ENCODE measurements at places on chromosomes 6 and 20. TPM values are rescaled to one million over a fixed set of nuclear protein-coding genes. Genes with fewer than 3 reads are reported as not detected.

GRCh38 chr20:37535443-37536132 is 7.9 kb upstream of the BLCAP start:
- no peak for DNase-seq

The BPIFB4 gene
- not detected for total RNA-seq

The IL17A gene
- total RNA-seq, result not detected

GRCh38 chr6:26455357-26455970 is 2.3 kb upstream of the BTN2A1 start:
- DNase-seq, result no peak

GRCh38 chr6:37142050-37142614 is 27.8 kb upstream of the PIM1 start:
- DNase-seq, result no peak

DNA sequence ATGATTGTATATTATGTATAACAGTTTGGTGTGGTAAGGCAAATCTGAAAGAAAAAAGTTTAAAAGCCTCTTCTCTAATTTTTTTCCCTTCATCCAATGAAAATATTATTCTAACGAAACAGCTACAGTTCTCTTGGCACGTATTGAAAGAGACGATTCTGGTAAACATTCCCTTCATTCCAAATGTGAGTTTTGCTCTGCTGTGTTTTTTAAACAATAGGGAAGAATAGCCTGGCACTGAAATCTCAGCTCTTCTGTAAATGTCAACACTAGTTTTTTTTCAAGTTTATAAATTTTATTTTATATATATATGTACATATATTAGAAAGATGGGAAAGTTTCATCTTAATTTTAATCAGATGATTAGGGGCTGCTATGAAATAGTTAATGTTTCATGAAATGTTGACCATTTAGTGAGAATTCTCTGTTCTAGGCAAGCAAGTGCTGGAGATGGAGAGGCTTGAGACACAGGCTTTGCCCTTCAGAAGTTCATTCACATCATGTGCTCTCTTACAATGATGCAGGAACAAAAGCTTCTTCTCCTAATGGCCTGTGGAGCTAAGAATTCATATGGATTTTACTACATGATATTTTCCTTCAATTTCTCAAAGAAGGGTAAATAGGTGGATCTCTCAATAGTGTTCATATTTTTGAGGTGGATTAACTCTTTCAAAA is 4.1 kb downstream of the PAQR8 start:
- DNase-seq, result no peak

DNA sequence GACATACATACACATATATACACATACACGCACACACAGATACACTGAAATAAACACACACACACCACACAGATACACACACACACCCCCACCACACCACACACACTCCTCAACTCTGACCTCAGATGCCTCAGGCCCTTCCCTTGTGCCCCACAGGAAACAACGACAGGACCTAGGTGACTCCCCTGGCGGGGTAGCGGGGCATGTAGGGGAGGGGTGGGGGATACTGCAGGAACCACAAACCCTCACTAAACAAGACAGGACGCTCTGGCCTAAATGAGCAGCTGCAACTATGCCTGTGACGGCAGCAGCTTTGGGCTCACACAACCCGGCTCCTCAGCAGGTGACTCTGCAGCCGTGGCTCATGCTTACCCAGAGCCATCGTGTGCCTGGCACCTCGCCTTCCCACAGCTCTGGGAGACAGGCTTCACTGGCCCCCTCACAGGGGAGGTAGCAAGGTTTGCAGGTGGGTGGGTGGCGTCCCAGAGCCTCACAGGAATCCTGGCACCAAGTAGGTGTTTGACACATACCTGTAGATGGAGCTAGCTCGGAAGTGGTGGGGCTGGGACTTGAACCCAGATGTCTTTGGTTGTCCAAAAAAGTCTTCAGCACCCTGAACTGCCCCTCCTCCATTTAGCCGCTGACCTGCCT is 100.8 kb downstream of the GRM4 start:
- DNase-seq, result no peak

The CST1 gene
- 28.7 TPM for total RNA-seq

The RIPPLY2 gene
- total RNA-seq, result not detected

DNA sequence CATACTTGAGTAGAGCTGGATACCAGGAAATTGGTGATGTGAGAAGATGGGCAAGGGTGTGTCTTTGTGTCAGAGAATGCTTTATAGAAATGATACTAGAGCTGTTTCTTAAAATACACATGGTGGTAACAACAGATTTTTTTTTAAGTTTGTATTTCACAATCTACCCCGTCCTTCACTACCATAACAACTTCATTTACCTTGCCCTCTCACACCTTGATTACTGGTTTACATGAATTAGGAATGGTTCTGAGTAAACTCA is 45.4 kb downstream of the RARS2 start:
- DNase-seq, result no peak

DNA sequence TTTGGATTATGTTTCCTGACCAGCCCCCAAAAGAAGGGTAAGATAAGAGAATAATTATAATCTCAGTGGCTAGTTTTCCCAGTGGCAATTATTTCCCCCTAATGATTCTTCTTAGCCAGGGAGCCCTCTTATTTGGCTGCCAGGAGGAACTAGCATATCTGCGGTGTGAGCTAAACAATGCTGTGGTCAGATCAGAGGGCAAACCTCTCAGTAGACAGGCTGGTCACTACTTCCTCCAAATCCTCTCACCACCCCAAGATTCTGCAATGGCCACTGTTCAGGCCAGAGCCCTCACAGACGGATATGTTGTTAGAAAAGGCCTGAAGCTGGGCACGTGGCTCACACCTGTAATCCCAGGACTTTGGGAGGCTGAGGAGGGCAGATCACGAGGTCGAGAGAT is 273.4 kb upstream of the SASH1 start:
- DNase-seq, result peak; percentile 18

DNA sequence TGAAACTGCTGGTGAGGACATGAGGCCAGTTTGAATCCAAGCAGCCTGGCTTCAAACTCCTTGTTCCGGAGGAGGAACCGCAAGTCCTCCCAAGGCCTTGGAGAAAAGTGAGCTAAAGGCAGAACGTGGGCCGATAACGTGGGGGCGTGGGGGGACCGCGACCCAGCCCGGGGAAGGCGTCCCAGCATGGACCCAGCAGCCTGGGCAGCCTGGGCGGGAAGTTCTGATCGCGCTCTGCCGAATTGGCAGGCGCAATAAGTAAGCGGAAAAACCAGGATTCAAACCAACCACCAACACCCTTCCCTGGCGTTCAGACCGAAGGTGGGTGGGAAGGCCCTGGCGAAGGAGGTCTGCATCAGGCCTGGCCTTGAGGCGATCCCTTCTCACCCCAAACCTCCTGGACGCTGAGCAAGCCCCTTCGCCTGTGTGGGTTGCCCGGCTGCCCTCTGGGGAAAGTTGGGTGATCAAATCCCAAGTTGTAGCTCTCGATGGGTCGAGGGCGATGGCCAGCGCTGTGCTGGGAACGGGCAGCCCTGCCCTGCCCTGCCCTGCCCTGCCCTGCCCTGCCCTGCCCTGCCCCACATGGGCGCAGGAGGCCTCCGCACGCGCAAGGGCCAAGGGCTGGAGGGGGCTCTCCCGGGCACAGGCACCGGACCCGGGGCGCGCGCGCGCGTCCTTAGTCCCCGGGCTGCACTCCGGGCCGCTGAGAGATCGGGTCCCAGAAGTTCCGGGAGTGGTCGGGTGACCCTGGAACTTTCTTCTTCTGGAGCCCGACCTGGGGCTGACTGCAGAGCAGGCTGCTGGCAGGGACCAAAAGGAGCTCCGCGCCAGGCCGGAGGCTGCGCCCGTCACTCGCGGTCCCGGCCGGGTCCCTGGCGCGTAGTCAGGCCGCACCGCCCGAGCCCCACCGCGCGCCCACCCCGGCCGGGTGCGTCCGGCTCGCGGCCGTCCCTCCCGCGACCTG is 637 bp upstream of the SLC22A3 start:
- DNase-seq, result no peak

The NOX3 gene
- total RNA-seq, result not detected

GRCh38 chr6:18352001-18352400 is 35.1 kb upstream of the RNF144B start:
- no peak for DNase-seq

DNA sequence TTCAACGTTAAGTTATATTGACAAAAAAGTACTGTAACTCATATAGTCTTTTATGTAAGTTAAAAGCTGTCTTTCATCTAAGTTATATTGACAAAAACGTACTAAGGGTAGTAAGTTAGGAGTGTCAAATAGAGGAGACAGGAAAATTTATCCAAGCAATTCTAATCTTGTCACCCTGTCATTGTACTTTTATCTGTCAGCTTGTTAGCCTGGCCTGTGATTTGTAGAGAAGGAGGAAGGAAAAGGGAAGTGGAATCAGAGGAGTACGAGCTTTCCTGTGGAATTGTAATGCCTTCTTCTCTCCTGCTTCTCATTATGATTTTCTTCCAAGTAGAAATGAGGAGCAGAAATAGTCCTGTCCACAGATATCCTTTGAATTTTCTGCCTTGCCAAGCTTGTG is 18.8 kb downstream of the KCTD20 start:
- DNase-seq, result no peak

The PRDM13 gene
- total RNA-seq, result not detected

The COL9A1 gene
- 0.09 TPM for total RNA-seq

The COL19A1 gene
- total RNA-seq, result 0.49 TPM

DNA sequence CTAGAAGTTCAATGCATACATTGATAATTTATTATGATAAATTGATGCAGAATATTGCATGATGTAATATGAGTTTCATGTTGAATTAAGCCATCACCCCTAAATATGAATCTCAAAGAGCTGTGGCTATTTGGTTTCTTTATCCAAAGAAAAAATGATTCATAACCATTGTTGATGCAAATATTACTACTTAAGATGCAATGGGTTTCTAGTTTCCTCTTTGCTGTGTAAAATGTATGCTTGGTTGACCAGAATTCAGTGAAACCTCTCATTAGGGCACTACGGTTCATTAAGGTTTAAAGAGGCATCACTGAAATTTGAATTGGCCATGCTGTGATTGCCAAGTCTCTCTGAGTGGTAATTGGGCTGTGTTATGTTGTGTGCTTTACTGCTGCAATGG is 492.5 kb upstream of the FLRT3 start:
- no peak for DNase-seq

The MPIG6B gene
- total RNA-seq, result 0.37 TPM

GRCh38 chr6:157966589-157966977 is 15.1 kb upstream of the SYNJ2 start:
- no peak for DNase-seq

- DNase-seq, result no peak
These were observed 132.1 kb upstream of the FAM184A start for GRCh38 chr6:119210596-119210995.

DNA sequence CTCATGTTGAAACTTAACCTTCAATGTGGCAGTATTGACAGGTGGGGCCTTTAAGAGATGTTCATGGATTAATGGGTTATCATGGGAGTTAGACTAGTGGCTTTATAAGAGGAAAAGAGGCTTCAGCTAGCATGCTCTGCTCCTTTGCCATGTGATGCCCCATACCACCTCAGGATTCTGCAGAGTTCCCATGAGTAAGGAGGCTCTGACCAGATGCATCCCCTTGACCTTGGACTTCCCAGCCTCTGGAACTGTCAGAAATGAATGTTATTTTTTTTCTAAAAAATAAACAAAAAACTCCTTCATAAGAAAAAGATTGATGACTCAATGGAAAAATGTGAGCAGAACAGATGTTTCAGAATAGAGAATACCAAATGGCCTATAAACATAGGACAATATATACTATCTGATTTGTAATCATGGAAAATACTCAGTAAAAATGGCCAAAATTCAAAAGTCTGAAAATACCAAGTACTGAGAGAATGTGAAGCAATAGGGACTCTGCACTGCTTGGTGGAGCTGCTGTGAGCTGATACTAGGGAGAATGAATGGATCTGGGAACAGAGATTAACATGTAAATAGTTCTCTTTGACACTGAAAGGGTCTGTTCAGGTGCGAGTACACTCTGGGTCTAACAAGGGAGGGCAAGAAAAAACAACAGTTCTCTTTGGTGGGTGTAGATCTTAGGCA is 7.4 kb upstream of the TRIM39 start:
- DNase-seq, result no peak

DNA sequence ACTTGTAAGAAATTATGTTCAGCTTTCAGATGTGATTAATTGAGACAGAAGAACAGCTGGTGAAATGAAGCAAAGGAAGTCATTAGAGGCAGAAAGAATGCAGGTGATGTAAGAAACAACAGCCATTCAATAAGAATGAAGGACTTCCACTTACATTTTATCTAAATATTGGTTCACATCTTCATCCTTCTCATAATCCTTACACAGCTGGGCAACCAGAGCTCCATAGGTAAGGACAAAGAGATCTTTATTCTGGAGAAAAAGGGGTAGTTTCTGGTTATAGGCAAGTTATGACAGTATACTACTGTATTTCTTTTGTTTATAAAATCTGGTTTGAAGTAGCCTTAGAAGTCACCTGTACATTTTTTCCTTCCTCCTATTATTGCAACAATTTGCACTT is 2.3 kb downstream of the TRAPPC3L start:
- DNase-seq, result no peak
